MCF 10A (cell line): ENCODE measurements at places on chromosomes 7 and 10. TPM values are rescaled to one million over a fixed set of nuclear protein-coding genes. Genes with fewer than 3 reads are reported as not detected.

The FOXK1 gene
- total RNA-seq, result 37.7 and 43.8 TPM in 2 replicates

The FKBP6 gene
- total RNA-seq, result not detected in 2 replicates

The HOXA3 gene
- total RNA-seq, result 8.2 and 14.0 TPM in 2 replicates

The GPAM gene
- 19.8 and 20.4 TPM in 2 replicates for total RNA-seq

The SPDYE16 gene
- 0.29 TPM in 1 of 2 replicates, not detected in the other for total RNA-seq

The SPDYE9 gene
- total RNA-seq, result not detected in 2 replicates

The ANKRD1 gene
- total RNA-seq, result 0.20 and 0.65 TPM in 2 replicates

The RAB19 gene
- total RNA-seq, result not detected in 2 replicates
